ENCODE measurements at places on chromosomes 11 and 22.
A peak's percentile ranks its signal among the peaks of the same experiment; 100 is the strongest.

GRCh38 chr11:12270215-12270797 is 107.1 kb upstream of the PARVA start:
- DNase-seq: no peak

GRCh38 chr22:46583571-46583970 is 36.6 kb upstream of the GRAMD4 start:
- DNase-seq: no peak

DNA sequence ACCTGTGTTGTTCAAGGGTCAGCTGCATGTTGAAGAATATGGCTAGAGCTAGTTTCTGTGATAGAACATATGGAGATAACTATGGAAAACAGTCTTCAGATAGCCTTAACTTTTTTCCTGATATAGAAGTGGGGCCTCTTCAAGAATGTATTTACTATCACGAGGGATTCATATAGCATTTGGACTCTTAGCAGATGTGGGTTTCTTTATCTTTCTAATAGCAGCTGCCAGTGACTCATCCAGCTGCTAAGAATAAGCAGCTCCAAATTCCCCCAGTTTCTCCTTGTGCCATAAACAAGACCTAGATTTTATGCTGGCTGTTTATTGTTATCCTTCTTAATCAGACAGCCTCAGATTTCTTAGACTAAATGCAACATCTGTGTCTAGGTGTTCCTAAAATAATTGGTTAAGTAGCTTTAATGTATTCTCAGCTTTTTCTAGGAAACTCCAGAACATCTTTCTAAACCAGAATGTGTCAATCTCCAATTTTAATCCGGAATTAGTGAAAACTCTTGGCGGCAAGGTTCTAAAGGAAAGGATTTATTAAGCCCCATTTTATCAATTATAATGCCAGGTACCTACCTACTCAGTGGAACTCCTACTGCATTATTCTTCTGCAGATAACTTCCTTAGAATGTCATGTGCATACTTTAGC is 119.8 kb downstream of the CSTPP1 start:
- no peak for DNase-seq

- no peak for DNase-seq
These were observed 78.0 kb downstream of the CNTN5 start for GRCh38 chr11:99098751-99099150.

- peak; percentile 25 for DNase-seq
These were observed 41.9 kb downstream of the SVIP start for GRCh38 chr11:22787551-22788162.

DNA sequence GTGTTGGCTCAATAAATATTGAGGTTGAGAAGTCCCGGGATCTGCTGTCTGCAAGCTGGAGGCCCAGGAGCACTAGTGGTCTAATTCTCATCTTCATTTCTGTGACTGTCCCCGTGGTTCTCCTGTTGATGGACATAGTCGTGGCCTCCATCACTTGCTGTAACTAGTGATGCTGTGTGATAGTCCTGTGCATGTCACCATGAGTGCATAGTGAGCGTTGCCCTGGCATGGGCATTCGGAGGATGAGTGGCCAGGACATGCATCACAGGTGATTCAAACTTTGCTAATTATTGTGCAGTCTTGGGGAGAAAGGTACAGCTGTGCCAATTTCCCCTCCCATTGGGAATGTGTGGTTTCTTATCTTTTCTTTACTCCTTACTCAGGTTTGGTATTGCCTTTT is 902.2 kb downstream of the BRD1 start:
- no peak for DNase-seq

- DNase-seq: no peak
These were observed 1.4 kb downstream of the TAF10 start for GRCh38 chr11:6610591-6610990.

GRCh38 chr22:28102151-28102812 is 183.2 kb upstream of the PITPNB start:
- no peak for DNase-seq

DNA sequence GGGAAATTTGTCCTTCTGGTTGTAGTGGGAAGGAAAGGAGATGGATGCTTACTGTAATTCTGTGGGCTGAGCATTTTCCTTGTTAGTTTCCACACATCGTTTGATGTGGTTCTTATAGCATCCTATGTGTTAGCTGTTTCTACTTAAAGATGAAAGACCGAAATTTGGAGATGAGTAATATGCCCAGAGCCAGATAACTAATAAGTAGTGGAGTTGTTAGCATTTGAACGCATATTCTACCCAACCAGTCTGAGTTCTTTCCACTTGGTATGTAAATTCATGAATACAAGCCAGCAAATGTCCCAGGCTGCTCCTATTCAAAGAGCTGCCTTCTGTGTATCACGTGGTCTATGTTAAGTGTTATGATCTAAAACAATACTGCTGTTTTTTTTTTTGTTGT is 14.6 kb downstream of the SPECC1L start:
- no peak for DNase-seq

- DNase-seq: no peak
These were observed 3.4 kb upstream of the FAM83F start for GRCh38 chr22:39991159-39991860.

- peak; percentile 78 for DNase-seq
These were observed 12.2 kb upstream of the DCHS1 start for GRCh38 chr11:6667733-6668374.

DNA sequence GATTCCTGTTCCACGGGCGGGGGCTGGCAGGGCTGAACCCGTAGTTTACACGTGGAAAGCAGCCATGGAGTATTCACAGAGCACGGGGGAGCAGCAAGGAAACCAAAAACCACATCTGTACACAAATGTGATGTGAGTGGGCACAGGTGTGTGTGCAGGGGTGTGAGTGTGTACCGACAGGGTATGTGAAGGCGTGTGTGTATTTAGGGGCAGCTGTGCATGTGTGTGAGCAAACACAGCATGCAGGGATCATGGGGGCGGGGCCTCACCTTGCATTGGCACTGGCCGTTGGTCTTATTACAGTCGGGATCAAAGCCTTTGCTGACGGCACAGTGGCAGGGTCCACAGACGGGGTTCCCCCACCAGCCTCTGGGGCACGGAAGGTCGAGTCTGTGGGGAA is 58.4 kb downstream of the TRMU start:
- DNase-seq: no peak

GRCh38 chr11:128725630-128726319 is 31.9 kb downstream of the FLI1 start:
- peak; percentile 74 for DNase-seq

DNA sequence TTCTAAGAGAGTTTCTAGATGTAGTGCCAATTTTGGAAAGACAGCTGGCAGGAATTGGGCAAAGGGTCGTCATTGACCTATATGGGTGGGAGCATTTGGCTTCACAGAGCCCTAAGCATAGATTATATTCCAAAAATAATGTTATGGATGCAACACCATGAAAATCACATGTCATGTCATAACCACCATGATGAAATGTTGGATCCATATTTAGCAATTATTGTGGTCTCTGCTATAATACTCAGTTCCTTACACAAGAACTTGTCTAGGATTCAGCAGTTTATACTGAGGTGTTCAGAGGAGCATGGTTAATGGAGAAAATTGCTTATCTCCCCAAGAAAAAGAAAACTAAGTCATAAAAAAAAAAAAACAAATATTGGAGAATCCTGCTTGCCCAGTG is 31.6 kb downstream of the NTM start:
- DNase-seq: no peak

DNA sequence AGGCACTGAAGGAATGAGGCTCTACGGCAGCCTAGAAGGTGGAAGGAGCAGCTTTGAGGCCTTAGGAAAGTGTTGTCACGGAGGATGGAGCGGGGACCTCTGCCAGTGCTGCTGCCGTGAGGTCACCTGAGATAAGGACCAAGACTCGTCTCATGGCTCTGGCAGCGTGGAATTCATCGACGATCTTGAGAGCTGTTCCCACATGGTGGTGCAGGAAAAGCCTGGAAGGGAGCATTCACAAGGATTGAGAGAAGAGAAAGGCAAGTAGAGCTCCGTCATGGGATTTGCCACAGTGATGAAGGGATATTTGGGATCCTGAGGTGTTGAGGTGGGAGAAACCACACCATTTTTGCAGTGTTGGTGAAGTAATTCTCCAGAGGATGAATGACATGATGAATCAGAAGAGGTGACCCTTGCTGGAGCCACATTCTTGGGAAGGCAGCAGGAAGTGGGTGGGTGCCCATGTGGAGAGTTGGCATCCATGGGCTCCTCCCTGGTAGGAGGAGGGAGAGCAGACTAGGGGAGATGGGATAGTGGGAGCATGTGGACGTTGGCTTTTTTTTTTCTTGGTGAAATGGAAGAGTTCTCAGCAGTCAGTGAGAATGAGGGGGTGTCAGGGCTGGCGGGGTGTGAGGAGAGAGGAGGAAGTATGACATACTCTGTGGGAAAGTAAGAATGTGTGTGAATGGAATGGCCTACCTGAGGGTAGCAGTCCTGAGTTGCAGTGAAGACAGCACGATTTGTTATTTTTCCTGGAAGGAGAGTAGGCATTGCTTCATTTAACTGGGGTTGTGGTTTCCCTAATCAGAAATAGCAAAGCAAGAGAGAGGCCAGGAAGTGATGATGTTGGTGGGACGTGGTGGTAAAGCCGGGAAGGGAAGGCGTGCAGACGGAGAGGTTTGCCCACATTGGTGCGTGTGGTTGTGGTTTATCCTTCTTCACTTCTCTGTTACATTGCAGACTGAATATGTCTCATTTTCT is 11.1 kb downstream of the PPP6R3 start:
- DNase-seq: peak; percentile 80

GRCh38 chr11:10257478-10257877 is 36.5 kb downstream of the SBF2 start:
- DNase-seq: no peak

GRCh38 chr11:61712314-61712713 is 32.1 kb downstream of the DAGLA start:
- no peak for DNase-seq

GRCh38 chr22:39556970-39557841 is 13.3 kb upstream of the CACNA1I start:
- no peak for DNase-seq

- no peak for DNase-seq
These were observed 99.0 kb upstream of the DRD2 start for GRCh38 chr11:113574171-113574570.

DNA sequence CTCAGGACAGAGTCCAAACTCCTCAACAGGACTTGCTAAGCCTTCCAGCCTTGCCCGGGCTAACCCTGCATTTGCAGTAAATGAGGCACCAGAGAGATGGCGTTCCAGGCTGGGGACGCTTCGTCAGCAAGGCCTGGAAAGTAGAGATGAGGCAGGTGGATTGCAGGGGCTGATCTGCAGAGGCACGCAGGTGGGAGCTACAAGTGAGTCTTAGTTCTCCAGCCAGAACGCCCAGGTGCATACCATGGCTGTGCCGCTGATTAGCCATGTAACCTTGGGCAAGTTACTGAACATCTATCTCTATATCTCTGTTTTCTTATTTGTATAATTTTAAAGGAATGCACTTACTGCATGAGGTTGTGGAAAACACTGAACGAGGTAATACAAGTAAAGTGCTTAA is 52.7 kb upstream of the BARX2 start:
- DNase-seq: no peak

DNA sequence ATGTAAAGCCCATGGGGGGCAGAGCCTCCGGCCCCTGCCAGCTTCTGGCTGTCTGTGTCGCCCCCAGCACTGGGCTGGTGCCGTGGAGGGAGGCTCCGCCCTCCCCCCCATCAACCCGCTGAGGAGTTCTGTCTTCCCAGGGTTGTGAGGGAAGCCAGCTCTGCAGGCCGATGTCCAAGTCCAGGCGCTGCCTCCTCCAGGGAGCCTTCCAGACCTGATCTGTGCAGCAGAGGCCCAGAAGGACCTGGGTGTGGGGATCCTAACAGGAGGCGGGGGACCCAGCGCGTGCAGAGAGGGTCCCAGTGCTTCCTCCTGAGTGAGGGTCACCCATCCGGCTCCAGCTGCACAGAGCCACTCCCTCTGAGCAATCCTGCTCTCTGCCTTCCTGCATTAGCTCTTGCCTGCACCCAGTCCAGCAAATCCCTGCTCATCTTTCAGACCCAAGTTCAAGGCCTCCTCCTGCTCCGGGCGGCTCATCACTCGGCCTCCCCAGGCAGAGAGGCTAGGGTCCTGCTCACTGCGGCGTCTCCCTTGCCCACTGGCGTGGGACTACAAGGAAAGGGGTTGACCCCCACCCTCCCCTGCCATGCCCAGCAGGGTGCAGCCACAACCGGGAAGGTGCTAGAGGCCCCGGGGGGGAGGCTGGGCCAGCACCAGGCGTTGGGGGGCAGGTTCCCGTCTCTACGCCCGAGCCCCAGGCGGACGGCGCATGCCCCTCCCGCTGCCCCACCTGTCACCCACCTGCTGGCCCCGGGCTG is 16.4 kb downstream of the PRR33 start:
- DNase-seq: no peak

GRCh38 chr22:30178181-30179126 is 68.1 kb downstream of the LIF start:
- no peak for DNase-seq
